T-helper 17 cell (primary cell): ENCODE measurements at places on chromosomes 1 and 21.

GRCh38 chr1:209609791-209610630, 26.5 kb downstream of the CAMK1G start:
- DNase-seq = no peak

GRCh38 chr1:78619803-78620579, at the start of gene IFI44L:
Gene IFI44L, plus strand, starts transcription at chr1:78620448. Its CDS starts 7,468 bp downstream, at chr1:78627916.
- DNase-seq = peak; percentile 33

DNA sequence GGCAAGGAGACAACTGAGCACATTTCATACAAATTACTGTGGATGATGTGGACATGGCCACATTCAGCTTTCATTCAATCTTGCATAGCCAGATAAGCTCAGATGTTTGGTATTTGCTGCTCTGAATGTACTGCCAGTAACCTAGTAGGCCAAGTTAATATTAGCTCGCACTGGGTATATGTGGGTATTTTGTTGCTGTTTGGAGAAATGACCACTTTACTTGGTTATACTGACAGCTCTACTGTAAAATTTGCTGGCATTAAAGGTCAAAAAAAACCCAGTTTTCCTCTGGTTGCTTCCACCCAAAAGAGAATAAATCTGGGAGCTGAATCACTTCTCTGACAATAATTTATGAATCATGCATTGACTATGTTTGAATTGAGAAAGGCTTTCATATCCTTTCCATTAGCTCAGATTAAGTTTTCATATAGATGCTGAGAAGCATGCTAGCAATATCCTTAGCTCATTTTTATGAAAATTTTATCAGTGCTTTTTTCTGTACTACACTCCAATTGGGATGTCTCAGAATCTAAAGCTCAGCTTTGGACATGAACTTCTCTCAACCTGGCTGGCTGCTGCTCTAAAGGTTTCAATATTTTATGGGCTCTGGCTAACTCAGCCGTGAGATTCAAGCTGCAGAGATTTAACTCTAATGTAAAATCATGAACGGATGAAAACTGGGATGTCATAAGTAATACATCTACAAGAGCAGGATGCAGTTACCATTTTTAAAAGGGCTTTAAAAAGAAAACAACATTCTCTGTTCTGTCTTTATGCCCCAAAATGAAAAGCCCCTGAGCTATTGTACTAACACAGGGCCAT, 330.0 kb downstream of the BARHL2 start:
- DNase-seq = no peak

DNA sequence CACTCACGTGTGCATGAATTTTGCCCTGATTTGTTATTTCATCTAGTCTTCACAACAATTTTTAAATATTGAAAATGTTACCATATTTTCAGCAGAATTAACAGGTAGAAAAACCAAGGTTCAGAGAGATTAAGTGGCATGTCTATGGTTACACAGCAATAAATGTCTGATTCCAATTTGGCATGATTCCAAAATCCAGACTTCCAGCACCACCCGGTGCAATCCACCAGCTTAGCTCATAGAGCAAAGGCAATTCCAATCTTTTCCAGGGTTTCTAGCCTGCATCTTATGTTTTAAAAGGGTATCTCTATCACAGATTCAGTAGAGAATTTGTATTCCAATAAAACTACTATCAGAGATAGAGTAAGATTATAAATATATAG, 161.8 kb downstream of the TPR start:
- DNase-seq = no peak

GRCh38 chr1:44598167-44598566, 76.1 kb downstream of the TMEM53 start:
- DNase-seq = no peak
